GM12865 (cell line): ENCODE measurements at places on chromosomes 4 and X.

GRCh38 chrX:13195340-13195739, 124.5 kb downstream of the ATXN3L start:
- DNase-seq: no peak

DNA sequence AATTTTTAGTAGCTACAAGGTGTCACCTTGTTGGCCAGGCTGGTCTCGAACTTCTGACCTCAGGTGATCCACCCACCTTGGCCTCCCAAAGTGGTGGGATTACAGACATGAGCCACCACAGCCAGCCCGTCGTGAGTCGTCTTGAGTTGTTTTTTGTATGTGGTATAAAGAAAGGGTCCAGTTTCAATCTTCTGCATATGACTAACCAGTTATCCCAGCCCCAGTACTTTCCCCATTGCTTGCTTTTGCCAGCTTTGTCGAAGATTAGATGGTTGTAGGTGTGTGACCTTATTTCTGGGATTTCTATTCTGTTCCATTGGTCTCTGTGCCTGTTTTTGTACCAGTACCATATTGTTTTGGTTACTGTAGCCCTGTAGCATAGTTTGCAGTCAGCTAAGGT, 105.9 kb downstream of the OR13H1 start:
- no peak for DNase-seq

GRCh38 chr4:7395645-7396044, 39.1 kb downstream of the PSAPL1 start:
- no peak for DNase-seq

GRCh38 chr4:187370918-187371317, 624.7 kb upstream of the ZFP42 start:
- no peak for DNase-seq

GRCh38 chr4:39037941-39038340, 5.7 kb upstream of the TMEM156 start:
- DNase-seq: no peak

DNA sequence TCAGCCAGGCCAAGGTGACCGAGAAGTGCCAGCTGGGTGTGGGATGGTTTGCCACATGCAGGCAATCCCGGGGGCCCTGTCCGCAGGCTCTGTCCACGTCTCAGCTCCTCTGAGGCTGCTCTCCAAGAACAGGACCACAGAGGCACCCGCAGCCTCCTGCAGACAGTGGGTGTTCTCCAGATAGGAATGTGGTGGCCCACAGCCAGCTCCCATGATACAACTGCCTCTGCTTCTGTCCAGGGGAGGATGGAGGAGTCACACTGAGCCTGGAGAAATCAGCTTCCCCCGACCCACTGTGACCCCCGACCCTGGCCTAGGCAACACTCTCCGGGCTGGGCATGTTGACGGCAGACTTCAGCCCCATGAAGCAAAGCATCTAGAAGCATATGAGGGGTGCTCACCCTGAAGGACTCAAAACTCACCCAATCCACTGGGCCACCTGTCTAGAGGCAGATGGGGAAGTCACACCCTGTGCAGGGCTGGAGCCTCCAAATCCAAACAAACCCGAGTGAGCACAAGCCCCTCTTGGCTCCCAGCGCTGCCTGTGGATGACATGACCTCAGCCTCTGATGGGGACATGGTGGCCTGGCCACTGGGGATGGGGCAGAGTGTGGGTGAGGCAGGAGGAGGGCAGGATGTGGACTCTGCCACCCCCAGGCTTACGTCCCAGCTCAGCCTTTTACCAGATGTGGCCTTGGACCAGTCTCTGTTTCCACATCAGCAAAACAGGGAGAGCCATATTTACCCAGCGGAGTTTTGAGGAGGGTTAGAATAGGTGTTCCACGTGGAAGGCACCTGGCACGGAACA, 102.3 kb downstream of the PSAPL1 start:
- DNase-seq: no peak

GRCh38 chr4:163623787-163624186, 129.3 kb downstream of the TMA16 start:
- no peak for DNase-seq
